ENCODE measurements at places on chromosomes 3 and 15.
A peak's percentile ranks its signal among the peaks of the same experiment; 100 is the strongest.

DNA sequence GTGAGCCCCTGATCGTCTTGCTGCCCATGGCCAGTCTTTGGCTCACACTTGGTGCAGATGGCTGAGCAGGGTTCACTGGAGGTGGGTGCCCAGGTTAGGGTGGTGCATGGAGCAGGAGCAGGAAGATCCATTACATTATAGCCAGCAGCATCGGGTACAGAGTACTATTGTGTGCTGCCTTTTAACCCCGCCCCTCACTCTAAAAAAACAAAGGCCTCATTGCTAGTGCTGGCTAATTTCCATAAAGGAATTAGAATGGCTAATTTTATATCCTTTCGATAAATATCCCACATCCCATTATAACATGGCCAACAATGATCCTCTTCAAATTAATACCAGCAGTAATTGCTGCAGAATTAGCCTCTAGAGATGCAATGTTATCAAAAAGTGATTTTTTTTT, 45.8 kb upstream of the PPP4R2 start:
- no peak for DNase-seq

GRCh38 chr15:92495446-92495845, 101.8 kb downstream of the ST8SIA2 start:
- no peak for DNase-seq

DNA sequence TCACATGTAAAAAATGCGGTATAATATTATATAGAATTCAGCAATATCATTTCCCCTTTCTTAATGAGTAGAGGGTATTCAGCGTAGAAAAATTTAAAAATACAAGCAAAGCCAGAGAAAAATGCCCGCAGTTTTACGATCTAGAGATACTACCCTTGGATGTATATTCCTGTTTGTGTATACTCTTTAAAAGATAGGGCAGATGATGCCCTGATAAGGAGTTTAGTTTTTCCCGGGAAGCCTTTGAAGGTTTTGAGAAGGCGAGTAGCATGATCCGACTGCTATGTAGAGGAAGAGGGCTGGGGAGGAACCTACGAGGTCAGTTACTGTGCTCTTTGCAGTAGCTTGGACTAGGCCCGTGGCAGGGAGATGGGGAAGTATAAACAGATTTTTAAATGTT, 1.2 kb downstream of the YEATS2 start:
- DNase-seq, result no peak

- DNase-seq, result no peak
Measured at GRCh38 chr15:24748812-24749439, 73.4 kb downstream of the NPAP1 start.

DNA sequence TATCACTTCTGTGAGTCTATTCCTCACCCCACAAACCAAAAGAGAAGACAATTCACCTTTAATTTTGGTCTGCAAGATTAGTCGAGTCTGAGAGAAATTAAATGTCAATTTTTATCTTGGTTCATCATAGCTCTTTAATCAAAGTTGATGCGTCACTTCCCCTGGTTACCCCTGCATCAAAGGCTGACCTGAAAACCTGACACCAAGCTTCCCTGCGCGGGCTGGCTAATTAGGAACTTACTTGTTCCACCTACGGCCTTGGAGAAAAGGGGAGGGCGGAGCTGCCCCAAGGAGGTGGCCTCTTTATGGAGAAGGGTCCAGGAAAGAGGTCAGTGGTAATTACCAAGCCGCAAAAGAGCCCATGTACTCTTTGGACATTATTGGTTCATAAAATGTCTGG, 218.4 kb downstream of the ARRDC4 start:
- no peak for DNase-seq

GRCh38 chr3:13179181-13179580, 106.0 kb upstream of the IQSEC1 start:
- DNase-seq, result no peak

DNA sequence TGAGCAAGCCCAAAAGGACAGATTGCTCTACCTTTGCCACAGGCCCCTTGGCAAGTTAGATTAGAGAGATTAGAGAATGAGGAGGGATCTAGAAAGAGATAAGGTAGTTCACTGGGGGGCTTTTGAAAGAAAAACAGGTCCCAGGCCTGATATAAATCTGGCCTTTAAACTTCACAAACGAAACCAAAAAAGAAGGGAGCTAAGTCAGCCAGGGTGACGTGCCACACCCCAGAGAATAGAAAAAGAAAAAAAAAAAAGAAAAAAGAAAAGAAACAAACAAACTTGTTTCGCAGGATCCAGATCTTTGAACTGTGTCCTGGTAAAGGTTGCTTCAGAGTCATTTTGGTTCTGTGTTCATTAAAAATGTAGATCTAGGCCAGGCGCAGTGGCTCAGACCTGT, 3.6 kb downstream of the KAT2B start:
- DNase-seq, result no peak

- no peak for DNase-seq
Measured at GRCh38 chr3:99481561-99481960, 156.8 kb upstream of the COL8A1 start.

DNA sequence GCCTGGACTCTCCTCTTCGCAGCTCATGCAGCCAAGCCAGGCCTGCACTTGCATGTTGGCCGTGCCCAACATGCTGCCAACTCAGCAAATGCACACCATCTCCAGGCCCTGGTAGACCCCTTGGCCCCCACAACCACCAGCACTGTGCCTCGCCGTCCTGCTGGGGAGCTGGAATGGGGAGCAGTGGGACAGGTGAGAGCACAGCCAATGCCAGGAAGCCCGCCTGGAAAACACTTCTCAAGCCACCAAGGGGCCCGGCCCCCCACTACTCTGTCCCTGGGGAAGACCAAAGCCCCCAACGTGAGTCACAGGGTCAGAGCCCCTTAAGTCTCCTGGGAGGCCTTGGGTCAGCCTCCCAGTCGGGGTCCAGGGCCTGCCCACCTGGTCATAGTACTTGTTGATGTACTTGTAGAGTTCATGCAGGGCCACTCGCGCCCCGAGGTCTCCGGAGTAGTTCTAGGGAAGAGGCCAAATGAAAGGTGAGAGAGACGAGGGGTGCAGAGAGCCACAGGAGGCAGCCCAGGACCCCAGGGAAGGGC, 24.5 kb downstream of the PLXNB1 start:
- DNase-seq, result peak; percentile 22

DNA sequence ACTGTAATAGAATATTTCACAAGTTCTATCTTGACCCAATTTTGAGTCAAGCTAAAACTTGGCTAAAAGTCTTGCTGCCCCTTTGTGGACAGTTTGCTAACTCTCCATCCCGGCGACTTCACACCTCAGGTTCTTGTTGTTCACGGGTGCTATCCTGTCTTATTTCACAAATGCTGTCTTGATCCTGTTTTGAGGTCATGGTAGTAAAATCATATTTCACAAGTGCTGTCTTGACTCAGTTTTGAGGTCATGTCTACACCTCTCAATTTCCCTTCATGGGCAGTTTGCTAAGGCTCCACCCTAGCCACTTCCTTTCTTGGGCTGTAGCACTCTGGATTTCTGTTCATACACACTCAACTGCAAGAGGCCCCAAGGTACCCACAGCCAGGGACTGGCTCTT, 45.0 kb upstream of the GK5 start:
- DNase-seq, result no peak

- no peak for DNase-seq
Measured at GRCh38 chr15:62896380-62896866, 146.1 kb upstream of the TPM1 start.

- no peak for DNase-seq
Measured at GRCh38 chr3:172634948-172635347, 75.9 kb downstream of the NCEH1 start.

- no peak for DNase-seq
Measured at GRCh38 chr3:69244039-69244438, 121.6 kb upstream of the LMOD3 start.

GRCh38 chr3:89000886-89001285, 106.5 kb upstream of the EPHA3 start:
- DNase-seq, result no peak

GRCh38 chr15:79924379-79924778, 27.6 kb upstream of the MTHFS start:
- no peak for DNase-seq

DNA sequence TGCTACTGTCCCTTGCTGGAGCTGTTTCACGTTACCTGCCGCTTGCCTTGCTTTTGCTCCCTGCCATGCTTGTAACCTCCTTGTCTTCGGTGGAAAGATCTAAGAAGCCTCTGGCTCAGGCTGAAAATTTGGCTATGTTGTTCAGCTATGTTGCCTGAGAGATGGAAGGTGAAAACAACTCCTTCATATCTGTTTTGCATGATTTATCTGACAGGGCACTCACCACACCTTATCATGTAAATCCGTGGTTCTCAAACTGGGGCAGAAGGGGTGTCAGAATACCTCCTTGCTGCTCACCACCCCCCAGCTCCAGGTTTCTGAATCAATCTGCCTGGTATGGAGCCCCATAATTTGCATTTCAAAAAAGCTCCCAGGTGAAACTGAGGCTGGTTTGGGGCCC, 6.5 kb upstream of the CORO2B start:
- DNase-seq, result peak; percentile 7

- no peak for DNase-seq
Measured at GRCh38 chr15:81779181-81779580, 266.6 kb downstream of the MEX3B start.

DNA sequence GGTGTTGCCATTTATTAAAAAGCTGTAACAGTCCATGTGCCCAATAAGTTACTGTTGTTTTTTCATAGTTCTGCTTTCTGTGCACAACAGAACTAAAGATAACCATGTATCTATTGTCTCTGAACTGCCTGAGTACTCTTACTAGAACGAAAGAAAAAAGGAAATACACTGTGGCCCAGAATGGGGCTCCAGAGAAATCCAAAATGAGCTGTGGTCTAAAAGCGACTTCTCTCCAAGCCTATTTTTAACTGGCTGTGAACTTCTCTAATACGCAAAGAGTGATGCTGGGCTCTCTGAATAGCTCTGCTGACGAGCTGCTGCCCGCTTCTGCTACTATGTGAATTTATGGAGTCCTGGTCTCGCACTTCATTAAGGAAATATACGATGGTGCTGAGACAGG, 56.2 kb upstream of the LPP start:
- no peak for DNase-seq

DNA sequence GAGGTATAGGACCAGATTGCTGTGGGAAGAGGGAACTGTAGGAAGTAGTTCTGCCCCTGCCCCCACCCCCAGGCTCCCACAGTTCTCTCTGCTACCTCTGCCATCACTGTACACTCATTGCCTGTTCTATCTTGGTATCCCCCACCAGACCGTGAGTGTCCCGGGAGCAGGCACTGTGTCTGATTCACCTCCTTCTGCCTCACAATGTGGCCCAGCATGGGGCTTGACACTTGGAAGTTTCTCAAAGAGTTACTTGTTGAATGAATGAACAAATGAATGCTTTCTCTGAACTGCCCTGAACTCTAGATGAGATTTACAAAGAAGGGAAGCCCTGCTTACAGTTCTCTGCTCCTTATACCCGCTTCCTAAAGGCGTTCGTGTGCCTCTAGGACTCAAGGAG, 27.1 kb upstream of the PIK3CB start:
- DNase-seq, result no peak

DNA sequence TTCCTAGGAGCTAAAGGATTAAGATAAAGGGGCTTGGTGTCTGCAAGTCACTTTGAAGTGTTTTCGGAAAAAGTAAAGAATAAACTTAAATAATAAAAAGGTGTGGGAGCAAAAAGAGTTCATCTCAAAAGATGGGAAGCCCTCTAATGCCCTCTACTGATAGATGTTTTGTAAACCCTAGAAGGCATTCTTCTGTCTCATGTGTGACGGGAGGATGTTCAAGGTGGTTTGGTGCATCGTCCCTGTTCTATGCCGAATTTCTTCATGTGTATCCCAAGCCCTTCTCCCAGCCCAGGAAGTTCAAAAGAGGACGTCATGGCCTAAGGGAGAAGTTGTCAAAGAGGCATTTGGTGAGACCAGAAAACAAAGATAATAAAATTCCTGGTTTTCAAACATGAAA, 37.2 kb downstream of the CCK start:
- DNase-seq, result no peak

- DNase-seq, result no peak
Measured at GRCh38 chr15:41630616-41631217, 29.5 kb upstream of the MGA start.

DNA sequence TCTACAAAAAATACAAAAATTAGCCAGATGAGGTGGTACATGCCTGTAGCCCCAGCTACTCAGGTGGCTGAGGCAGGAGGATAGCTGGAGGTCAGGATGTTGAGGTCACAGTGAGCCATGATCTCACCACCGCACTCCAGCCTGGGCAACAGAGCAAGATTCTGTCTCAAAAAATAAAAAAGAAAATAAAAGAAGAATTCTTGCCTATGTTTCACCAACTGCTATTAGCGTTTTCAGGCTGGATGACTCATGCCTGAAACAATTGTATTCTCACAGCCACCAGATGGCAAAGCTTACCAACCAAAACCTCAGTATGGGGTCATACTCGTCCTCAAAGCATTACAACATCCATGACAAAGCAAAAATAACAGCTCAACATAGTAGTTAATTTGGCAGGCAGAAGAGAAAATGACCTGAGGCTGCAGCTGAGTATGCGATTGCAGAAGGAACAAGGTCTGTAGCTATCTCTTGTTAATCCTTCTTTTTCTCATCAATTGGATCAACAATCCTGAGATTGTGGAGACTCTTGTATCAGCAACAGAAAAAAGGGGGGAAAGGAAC, 52.2 kb downstream of the TP53BP1 start:
- peak; percentile 38 for DNase-seq

DNA sequence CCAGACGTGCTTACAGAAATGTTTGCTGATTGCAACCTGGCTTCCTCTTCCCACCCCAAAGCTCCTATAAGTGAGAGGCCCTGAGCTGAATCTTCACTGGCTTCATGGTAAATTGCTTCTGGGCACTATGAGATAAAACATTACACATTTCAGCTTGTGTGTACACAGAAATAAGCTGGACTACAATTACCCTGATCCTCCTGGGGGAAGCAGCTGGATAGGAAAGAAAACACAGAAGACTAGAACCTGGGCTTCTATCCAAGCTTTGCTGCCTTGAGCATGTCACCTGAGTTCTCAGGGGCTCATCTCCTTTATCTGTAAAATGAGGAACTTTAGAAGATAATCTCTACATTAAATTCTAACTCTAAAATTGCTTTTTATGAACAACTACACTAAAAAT, 40.3 kb downstream of the THBS1 start:
- no peak for DNase-seq

DNA sequence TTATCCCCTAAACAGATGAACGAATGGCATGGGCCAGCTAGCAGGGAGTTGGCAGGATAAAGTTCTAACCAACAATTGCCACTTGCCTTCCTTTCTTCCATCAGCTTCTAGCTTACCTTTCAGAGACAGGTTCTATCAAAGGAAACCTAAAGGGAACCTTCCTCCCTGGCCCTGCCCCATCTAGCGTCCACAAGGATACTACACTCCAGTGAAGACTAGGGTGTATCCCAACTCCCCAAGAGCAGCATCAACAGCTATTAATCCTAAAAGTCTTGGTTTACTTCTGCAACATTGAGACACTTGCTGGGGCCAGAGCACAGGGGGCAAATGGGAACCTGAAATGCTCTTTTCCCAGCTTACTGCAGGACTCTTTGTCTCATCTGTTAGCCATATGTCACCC, 37.0 kb upstream of the TMC3 start:
- no peak for DNase-seq

DNA sequence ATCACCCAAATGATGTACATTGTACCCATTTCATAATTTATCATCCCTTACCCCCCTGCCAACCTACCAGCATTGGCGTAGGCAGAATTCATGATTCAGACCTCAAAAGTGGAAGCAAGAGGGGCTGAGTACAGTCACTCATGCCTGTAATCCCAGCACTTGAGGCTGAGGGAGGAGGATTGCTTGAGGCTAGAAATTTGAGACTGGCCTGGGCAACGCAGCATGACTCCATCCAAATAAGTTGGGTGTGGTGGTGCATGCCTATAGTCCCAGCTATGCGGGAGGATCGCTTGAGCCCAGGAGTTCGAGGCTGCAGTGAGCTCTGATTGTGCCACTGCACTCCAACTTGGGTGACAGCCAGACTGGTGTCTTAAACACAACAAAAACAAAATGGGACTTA, 10.4 kb downstream of the TTC14 start:
- DNase-seq, result no peak
